ENCODE measurements at places on chromosomes 7 and 10.

DNA sequence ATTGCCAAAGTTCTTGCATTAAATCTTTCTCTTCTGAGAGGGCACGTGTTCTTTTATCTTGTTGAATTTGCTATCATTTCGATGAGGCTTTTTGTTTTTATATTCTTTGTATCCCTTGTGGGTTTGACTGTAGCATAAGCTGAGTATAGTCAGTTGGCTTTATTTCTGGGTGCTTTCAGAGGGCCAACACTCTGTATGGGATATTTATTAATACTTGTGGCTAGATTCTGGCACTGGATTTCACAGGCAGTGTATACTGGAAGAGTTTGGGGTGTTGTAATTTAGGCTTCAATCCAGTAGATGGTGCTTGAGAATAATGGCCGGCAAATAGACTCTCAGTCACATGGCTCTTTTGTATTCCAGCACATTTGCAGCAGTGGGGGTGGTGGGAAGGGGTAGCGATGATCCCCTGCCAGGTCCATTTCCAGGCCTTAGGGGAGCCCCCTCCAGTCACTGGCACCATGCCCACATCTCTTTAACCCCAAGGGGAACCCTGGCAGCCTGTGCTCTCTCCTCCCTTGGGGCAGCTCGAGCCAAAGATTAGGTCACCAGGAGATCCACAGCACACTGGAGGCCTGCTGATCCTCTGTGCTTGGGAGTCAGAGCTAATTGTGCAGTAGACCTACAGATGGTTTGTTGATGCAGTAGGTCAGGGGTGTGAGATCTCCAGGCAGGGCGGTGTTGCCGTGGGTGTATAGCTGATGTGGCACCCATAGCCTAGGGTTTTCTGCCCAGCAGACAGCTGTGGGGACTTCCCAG is 81.8 kb downstream of the PTPN20 start:
- DNase-seq, result peak; percentile 41

DNA sequence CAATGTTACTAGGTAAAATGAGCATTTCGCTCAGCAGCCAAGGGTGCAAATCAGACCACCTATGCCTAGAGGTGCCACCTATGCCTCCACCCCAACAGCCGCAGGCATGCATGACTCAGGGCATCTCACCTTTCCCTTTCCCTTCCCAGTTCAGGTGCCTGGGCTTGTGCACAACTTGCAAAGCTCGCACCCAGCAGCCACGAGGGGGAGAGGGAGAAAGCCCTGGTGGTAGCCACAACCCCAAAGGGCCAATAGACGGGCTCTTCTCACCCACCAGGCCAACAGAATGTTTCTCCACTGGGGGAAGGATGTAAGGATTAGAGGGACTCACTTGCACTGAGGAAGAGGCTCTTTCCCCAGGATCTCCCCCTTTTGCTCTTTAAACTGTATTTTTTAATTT is 462.3 kb upstream of the PCDH15 start:
- DNase-seq, result no peak

- no peak for DNase-seq
These were observed 89.0 kb downstream of the PPP1R9A start for GRCh38 chr7:94996369-94996768.

GRCh38 chr10:122557516-122557915 is 3.0 kb upstream of the DMBT1 start:
- no peak for DNase-seq

DNA sequence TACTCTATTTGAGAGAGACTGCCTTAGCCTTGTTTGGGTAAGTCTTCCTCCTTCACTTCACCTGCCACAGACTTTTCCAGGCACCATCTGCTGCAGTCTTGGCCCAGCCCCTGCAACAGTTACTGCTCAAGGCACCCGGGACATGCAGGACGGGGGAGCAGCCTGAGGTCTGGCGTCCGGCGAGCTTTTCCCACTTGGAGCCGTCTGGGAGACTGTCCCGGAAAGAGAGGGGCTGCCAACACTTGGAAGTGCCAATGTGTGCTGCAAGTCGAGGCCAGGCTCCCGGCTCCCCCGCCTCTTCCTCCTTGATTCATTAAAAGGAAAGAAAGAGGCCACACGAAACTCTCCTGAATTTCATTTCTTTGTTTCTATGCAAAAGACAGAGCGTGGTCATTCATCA is 13.7 kb downstream of the HTRA1 start:
- no peak for DNase-seq

All from retina (tissue), 1 donor.